ENCODE measurements at places on chromosomes 3 and 15.

DNA sequence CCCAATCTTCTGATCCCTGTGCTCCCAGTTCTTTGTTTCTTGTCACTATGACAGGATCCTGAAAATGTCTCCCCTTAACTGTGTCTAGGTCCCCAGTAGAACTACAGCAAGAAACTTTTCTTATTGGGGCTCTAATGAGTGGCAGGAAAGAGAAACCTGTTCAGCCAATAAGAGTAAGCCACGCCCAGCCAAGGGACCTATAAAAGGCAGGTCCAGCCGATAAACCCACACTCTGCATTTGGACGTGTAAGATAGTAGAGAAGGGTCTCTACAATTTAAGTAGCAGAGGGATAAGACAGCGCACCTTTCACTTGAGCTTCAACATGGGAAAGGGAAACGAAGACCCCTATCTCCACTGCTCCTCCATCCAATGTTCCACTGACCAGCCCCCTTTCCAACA, 149.9 kb downstream of the LMLN start:
- no peak for DNase-seq

GRCh38 chr3:126982471-126983175, at the start of gene PLXNA1:
Gene PLXNA1 (plus strand): TSS chr3:126983115. CDS start chr3:126988594, 5,479 bp downstream.
- DNase-seq = peak; percentile 27

- DNase-seq = no peak
Observed at GRCh38 chr3:28308196-28308595, 40.3 kb upstream of the ZCWPW2 start.

DNA sequence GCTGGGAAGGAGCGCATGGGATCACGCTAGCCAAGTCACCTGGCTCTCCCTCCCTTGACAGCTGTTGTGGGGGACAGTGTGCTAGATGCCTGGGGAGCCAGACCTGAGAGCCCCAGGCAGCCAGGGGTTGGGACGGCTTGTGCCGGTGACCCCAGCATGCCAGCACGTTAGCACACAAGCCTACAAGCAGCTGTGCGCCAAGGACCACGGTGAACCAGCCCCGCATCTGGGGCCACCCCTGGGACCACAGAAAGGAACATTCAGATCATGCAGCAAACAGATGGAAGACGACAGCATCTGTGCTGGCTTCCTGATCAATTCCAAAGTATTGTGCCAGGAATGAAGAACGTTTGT, 64.8 kb downstream of the NTRK3 start:
- no peak for DNase-seq

DNA sequence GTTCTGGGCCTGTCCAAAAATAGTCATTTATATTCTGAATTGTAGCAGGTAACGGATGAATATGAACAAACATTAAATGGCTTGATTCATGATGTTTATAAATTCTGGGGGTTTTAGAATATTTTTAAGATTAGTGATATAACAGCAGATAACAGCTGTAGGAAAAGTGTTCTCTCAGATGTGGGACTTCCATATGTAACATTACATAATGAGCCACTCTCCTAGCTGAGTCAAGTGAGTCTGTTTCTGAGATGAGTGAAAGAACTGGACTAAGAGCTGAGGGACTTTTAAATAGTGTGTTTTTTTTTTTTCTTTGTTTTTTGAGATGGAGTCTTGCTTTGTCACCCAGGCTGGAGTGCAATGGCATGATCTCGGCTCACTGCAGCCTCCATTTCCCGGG, 13.9 kb downstream of the YEATS2 start:
- no peak for DNase-seq

DNA sequence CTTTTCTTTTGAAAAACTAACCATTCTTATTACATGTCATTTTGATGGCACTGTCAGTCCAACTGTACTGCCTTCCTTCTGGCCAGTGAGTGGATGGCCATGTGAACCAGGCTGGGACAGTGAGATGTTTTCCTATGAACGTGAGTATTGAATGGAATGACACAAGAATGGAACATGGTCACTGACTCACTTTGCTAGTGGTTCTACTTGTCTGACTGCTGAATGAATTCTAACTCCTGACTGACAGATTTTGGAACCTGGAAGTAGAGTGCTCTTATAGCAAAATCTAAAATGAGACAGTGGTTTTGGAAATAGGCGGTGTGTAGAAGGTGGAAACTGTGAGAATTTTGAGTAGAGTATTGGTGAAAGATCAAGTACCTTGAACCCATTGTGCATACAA, 606.9 kb upstream of the KCNMB2 start:
- no peak for DNase-seq

DNA sequence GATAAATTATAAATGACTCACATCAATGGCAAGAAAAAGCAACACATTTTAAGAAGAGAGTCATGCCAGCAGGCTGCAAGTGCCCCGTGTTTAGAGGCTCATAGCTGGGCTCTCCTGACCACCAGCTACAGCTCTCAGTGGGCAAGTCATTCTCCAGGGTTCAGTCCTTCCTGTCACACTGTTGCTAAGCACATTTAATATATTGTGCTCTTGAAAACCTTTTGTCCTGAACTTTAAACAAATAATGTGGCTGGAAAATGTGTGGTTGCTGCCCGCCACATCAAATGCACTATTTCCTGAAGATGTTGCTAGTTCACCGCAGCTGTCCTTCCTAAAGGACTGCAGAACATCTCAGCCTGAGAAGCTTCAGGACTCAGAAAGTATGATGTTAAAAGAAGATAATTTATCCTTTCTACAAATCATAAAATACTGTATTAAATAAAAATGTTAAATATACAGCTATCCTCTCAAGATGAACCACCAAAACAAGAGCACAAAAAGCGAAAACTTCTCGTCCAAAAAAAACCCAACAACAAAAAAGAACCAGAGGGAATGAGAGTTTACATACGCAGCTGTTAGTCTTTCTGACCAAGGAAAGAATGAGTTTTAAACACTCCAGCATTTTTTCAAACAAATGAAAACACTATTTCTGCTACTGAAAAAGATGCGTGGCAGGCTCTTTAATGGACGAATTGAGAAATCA, 951 bp downstream of the TARS3 start:
- peak; percentile 5 for DNase-seq
